Stimulated activated CD4-positive, alpha-beta T cell treated with anti-CD3 and anti-CD28 coated beads, Interleukin-15, amount 100 ng/mL, for 1 hour (primary cell): ENCODE measurements at places on chromosomes 7 and 10.

- no peak for DNase-seq
These were observed 42.9 kb upstream of the CNPY1 start for GRCh38 chr7:155589001-155589980.

GRCh38 chr7:28853150-28853549 is 105.0 kb downstream of the TRIL start:
- DNase-seq, result no peak

DNA sequence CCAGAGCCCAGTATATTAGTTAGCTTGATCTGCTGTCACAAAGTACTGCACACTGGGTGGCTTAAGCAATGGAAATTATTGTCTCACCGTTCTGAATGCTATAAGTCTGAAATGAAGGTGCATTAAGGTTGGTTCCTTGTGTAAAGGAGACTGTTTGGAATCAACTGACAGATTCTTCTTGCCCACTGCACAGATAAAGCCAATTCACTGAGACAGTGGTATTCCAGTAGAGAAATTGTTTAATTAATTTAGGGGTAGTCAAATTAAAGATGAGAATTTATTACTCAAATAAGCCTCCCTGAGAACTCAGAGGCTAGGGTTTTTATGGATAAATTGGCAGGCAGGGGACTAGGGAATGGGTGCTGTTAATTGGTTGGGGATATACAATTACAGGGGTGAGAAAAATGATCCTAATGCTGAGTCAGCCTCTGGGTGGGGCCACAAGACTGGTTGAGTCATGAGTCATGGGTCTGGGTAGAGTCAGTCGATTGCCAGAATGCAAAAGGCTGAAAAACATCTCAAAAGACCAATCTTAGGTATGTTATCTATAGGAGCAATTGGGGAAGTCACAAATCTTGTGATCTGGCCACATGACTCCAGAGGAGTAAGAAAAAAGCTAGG is 23.5 kb upstream of the SAMD9L start:
- DNase-seq, result no peak

DNA sequence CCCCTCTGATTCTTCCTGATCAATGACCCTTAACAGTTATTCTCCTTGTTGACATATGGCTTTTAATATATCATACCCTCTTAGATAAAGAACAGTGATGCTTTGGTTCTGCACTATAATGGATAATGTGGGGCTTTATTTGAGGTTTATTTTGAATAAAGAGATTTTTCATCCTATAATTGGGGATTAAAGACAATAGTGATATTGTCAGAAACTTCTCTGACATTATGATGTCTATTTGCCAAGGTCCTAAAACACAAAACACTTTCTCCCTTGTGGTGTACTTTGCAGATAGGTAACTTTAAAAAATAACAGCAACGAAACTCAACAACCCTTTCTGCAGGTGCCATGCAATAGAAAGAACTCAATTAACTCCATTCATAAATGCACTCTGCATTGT is 243.6 kb upstream of the RHOBTB1 start:
- no peak for DNase-seq

- DNase-seq, result no peak
These were observed 167.1 kb upstream of the SMIM30 start for GRCh38 chr7:113285411-113285810.

- DNase-seq, result no peak
These were observed 32.8 kb downstream of the KCNH2 start for GRCh38 chr7:150945171-150945852.

GRCh38 chr10:24891823-24892222 is 60.6 kb downstream of the PRTFDC1 start:
- DNase-seq, result no peak

DNA sequence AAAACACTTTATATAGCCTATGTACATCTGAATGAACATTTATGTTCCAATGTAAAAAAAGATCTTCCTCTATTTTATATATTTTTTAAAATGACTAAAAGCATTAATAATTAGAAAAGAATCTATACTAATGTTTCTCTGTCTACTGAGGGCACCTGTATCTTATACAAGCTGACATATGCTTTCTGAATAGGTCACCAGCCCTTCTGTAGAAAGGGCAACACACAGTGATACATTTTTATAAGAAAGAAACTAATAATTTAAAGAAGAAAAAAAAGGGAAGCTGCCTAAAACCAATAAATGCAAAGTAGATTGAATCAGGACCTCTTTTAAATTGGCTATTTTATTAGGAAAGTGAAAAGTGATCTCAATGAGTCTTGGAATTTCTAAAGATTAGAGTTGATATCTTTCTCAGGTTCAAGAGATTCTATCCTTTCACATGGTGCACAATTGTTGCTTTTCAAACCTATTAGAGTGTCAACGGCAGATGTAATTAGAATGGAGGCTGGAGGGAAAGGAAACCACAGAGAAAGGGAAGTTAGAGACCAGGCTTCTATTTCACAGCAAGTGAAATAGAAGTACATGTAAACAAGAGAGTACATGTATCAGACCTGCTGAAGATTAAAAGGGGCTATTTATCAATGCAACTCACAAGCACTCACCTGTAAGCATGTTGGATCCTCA is 6.3 kb downstream of the MTPN start:
- DNase-seq, result no peak

DNA sequence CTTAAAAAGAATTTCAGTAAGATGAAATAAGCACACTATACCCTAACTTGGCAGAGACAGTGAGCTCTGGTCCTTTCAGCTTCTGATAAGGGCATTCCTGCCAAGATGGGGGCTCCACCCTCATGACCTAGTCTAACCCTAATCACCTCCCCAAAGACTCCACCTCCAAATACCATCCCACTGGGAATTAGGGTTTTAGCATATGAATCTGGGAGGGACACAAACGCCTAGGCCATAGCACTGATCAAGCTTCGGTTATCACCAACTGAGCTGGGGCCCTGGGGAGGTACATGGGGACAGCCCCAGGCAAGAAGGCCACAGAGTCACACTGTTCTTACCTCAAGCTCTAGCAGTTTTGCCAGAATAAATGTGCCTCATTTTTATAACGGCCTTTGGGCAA is 31.4 kb downstream of the PALS2 start:
- no peak for DNase-seq

DNA sequence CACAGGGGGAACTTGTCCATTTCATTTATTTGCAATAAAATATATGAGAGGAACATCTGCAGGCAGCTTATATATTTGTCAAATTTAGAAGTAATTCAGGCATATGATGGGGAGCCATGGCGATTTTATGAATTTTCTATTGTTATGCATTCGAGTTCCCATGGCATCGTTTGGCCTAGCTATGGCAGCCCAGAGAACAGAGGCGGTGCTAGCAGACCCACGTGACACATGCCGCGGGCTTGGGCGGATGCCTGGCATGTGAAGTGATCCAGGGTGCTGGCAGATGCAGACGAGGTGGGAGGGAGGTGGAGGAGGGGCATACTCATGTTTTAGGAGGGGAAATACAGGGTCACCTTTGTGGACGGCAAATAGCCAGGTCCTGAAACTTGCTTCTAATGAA is 560.0 kb upstream of the GALNT17 start:
- no peak for DNase-seq

DNA sequence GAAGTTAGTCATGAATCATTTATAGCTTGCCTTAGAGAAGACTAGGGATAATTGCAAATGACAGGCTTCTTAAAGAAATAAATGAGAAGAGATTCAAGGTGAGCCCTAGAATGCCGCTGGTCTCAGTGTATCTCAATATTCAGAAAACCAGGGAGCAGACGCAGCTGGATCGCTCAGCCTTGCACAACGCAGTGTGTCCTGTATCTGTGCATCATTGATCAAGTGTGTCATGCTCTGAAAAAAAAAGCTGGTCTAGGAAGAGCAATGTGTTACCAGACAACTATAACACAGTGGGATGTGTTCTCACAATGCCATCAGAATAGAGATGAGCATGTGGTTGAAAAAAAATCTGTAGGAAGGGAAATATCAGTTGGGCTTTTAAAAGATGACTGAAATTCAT is 230.1 kb downstream of the CALN1 start:
- DNase-seq, result no peak

GRCh38 chr7:118372530-118372929 is 148.0 kb downstream of the ANKRD7 start:
- no peak for DNase-seq

GRCh38 chr10:56605051-56605450 is 244.0 kb upstream of the ZWINT start:
- no peak for DNase-seq

DNA sequence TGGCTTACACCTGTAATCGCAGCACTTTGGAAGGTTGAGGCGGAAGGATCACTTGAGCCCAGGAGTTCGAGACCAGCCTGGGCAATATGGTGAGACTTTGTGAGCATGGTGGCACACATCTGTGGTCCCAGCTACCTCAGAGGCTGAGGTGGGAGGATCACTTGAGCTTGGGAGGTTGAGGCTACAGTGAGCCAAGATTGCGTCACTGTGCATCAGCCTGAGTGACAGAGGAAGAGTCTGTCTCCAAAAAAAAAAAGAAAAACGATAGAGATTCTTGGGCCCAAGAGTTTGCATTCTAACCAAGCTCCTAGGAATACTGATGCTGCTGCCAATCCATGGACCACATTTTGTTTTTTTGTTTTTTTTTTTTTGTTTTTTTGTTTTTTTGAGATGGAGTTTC is 12.1 kb downstream of the MYOZ1 start:
- no peak for DNase-seq

GRCh38 chr7:4195660-4196059 is 486.4 kb upstream of the FOXK1 start:
- no peak for DNase-seq

GRCh38 chr10:52864201-52865106 is 91.9 kb upstream of the MBL2 start:
- DNase-seq, result no peak

DNA sequence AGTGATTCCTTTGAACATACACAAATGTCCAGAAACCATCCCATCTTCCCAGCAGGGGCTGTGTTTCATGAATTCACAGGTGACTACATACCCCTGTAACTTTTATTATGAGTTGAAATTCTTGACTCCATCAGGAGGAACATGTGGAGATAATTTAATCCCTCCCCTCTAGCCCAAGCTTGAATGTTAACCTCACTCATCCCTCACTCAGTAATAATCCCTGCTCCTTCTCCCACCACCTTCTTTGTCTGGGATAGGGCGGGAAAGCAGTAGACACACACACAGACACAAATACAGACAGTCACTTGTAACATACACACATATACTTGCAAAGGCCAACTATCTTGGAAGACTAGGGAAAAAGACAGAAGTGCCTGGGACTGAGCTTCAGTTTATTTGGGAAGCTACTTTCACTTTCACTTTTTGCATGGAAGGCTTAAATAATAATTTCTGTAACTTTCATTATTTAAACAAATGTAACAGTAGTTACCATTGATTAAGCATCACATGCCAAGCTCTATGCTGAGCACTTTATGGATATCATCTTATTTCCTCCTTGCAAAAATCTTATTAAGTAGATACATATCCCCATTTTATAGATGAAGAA is 7.3 kb downstream of the AASS start:
- DNase-seq, result no peak

- no peak for DNase-seq
These were observed 59.1 kb upstream of the NKX6-2 start for GRCh38 chr10:132845041-132845551.

DNA sequence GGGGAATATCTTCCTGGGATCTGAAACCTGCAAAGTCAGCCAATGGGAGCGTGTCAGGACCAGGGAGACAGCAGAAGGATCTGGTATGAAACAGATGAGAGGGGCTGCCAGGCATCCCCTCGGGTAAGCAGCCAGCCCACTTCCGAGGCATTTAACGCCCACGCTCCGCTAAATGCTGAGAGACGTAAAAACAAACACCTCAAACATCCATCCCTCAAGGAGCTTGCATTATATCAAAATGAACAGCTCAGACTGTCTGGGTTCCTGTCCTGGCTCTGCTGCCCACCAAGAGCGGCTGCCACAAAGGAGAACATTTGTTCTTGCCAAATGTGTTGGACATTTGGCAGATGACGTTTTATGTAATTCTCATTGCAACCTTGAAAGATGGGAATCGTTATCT is 7.0 kb upstream of the SERPINE1 start:
- no peak for DNase-seq

GRCh38 chr10:23038172-23038571 is 57.2 kb upstream of the MSRB2 start:
- DNase-seq, result no peak

- DNase-seq, result no peak
These were observed 33.2 kb upstream of the TLX1 start for GRCh38 chr10:101097881-101098280.

DNA sequence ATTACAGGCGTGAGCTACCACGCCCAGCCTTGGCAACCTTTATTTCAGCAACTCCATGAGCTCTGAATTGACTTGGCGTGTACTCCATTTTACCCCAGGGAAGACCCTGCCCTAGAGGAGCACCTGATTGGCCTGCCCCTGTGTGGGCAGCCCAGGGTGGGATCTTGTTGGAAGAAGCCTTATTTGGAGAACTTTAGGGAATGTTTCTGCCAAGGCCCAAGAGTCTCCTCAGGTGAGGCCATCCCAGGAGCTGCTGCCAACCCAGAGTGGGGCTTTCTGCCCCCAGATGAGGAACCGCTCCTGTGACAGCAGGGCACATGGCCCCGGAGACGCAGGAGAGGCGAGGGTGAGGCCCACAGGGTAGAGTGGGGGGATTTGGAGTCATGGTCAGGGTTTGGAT is 42.0 kb downstream of the VWA2 start:
- DNase-seq, result no peak

DNA sequence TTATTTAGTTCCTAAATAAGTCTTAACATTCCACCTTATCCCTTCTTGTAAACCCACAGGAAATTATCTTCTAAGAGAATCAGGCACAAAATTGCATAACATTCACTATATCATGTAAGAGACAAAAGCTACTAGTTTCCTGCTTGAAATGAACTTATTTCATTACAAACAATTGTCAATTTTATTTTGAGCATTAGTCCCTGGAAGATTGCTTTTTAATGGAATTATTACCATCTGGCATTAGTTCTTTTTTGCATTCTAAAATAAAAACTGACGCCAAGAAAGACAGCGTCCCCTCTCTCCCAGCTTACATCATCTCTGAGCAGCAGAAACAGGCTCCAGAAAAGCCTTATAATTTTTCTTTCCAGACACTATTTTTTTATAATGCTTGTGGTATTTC is 121.8 kb downstream of the NOC3L start:
- DNase-seq, result no peak

DNA sequence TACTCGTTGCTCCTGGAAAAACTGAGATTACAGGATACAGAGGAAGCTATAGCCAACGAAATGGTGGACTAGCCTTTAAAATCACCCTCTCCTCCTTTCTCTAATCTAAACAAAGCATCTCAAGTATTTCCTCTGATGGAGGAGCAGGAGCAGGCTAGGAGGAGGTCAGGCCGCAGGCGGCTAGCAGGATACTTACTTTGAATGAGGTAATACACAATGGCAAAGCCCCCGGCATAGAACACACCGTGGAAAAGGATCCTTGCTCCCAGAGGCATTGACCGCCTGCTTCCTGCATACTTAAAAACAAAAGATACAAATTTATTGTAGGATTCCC is 64.4 kb downstream of the STK17A start:
- no peak for DNase-seq

- DNase-seq, result no peak
These were observed 12.8 kb upstream of the MBL2 start for GRCh38 chr10:52785418-52785817.

DNA sequence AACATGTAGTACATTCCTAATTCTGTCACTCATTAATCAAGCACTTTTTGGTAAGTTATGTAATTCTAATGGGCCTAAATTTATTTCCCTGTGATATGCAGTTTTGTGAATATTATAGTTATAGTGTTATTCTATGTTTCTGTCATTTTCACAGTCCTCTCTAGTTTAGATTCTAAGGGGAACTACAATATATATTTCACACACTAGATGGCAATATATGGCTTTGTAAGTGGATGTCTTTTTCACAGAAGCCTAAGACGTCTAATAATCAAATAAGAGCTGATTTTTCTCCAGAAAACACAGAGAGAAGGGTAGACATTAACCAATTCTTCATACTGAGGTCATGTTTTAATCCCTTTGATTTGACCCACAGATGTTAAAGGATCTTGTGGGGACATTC is 18.0 kb downstream of the RNLS start:
- DNase-seq, result no peak
